ENCODE measurements at places on chromosomes 13 and 19.

DNA sequence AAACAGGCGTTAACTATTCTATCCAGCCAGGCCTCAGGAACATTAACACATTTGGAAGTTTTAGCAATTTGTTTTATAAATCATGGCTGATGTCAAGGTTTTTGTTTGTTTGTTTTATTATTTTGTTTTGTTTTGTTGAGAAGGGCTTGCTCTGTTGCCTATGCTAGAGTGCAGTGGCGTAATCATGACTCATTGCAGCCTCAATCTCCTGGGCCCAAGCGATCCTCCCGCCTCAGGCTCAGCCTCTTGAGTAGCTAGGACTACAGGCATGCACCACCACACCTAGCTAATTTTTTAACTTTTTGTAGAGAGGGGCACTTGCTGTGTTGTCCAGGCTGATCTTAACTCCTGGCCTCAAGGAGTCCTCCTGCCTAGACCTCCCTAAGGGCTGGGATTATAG lies 28.3 kb downstream of the NUP58 start:
- DNase-seq: no peak

DNA sequence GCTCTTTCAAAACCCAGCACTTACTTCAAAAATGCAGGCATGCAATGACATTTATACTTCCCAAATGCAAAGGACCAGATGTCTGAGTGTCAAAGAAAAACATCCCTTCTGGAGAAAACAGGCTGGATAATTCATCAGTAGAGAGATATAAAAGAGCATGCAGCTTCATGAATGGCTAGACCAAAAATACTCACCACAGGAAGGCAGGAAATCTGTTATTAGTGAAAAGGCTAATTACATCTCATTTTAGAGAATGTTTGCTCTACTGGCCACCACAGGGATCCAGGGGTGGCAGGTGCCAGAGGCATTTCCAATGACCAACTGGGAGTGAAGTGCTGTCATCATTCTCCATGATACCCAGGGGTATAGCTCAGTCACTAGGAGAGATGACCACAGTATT lies 106.5 kb downstream of the LHFPL6 start:
- DNase-seq: no peak

DNA sequence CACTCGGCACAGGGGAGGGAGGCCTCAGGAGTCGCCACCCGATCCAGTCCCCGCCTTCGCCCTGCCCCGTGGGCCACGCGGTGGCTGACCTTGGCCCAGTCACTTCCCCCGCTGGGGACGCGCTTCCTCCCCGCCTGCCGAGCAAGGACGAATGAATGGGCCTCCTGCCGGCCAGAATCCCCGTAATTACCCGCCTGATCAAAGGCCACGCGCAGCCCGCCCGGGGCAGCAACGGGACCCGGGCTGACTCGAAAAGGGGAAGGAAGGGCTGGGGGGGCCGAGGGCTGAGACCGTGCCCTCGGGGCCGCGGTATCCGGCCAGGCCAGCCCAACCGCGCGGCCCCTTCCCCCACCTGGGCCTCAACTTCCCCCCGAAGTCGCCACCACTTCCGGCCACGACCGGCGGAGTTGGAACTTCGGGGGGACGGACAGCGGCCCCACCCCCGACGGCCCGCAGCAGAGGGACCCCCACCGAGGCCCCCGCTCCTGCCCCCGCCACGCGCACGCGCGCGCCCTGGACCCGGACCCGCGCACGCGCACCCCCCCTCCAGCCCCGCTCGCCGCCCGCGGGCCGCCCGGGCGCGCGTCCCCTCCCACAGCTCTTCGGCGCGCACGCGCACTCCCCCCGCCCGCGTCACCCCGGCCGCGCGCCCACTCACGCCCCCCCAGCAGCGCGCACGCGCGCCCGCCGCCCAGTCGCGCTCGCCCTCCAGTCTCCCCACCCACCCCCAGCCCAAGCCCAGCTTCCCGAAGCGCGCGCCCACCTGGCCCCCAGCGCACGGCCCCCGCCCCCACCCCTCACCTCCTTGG lies 520 bp downstream of the ZNF787 start:
- peak; percentile 89 for DNase-seq

- no peak for DNase-seq
These were observed 419.6 kb downstream of the GPC6 start for GRCh38 chr13:93646245-93646644.

- DNase-seq: no peak
These were observed 293.6 kb downstream of the TDRD3 start for GRCh38 chr13:60690604-60691003.

DNA sequence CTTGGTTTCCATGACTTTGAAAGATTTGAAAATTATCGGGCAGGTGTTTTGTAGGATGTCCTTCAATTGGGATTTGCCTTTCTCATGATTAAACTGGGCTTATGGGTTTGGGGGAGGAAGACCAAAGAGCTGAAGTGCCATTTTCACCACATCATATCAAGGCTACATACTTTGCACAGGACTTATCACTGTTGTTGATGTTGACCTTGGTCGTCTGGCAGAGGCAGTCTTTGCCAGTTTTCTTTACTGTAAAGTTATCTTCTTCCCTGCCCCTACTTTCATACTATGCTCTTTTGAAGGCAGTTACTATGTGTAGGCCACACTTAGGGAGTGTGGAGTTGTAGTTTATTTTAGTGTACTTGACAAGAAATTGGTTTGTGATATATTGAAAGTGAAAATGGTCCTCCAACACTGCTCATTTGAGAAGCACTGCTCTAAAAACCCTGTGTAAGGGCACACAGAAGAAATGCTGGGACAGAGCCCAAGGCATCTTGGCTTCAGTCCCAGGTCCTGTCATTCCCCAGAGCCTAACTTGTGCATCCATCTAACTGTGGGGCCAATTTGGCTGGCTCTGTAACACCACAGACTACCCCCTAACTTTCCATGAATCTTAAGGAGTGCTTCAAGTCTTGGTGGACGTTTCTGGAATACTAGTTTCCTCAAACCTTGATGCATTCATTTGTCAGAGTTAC lies 384.9 kb downstream of the KCNRG start:
- DNase-seq: no peak

DNA sequence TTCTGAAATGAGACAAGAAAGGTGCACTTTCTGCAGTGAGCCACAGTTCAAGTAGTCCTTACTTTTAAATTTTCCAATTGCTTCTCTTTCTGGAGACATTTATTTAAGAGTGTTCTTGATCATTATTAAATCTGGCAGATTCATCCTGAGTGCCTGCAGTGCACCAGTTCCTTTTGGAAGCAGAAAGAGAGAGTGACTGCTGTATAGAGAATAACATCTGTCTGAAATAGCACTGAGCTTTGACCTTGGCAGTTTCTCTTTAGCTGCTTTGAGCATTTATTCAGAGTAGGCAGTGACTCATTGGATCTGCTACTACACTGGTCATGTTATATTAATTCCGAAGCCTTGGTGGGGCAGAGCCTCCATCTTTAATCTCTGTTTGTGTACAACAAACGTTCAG lies 1373.7 kb downstream of the PCDH9 start:
- DNase-seq: no peak

DNA sequence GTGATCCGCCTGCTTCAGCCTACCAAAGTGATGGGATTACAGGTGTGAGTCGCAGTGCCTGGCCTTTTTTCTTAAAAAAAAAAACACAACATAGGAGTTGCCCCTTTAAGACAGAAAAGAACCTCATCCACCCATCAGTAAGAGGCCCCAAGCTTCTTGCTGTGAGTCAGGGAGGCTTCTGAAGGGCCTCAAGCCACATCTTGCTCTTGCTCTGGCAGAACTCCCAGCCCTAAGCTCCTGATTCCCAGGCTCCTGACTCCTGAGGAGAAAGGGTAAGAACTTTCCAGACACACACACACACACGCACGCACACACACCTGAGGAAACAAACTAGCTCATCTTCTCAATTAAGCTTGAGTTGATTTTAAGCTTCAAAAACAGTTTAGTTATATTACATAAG lies 6.9 kb downstream of the ETFB start:
- DNase-seq: no peak

- no peak for DNase-seq
These were observed 213.3 kb downstream of the MZT1 start for GRCh38 chr13:72514146-72514545.

GRCh38 chr13:94859278-94859691 lies 146.9 kb upstream of the SOX21 start:
- peak; percentile 30 for DNase-seq

DNA sequence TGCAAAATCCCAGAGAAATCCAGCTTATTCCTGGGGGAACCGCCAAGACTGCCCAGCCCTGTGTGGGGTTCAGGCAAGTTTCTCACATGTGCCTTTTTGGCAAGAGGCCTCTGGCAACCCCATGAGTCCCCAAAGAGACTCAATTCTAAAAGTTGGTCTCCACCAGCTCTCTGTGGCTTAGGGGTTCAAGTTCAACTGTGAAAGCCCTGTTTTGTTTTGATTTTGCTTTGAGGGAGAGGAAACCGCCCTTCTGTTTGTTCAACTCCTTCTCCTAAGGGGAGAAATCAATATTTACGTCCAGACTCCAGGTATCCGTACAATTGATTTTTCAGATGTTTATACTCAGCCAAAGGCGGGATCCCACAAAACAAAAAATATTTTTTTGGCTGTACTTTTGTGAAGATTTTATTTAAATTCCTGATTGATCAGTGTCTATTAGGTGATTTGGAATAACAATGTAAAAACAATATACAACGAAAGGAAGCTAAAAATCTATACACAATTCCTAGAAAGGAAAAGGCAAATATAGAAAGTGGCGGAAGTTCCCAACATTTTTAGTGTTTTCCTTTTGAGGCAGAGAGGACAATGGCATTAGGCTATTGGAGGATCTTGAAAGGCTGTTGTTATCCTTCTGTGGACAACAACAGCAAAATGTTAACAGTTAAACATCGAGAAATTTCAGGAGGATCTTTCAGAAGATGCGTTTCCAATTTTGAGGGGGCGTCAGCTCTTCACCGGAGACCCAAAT lies 583 bp upstream of the LDLR start:
- DNase-seq: no peak

- DNase-seq: no peak
These were observed 195.5 kb downstream of the SLITRK6 start for GRCh38 chr13:85603735-85604134.
